ENCODE measurements at places on chromosomes 5 and 9. TPM values are rescaled to one million over a fixed set of nuclear protein-coding genes. Genes with fewer than 3 reads are reported as not detected.
A peak's percentile ranks its signal among the peaks of the same experiment; 100 is the strongest.

GRCh38 chr9:79570448-79571308 lies 1.1 kb upstream of the TLE4 start:
- DNase-seq: peak; percentile 15

GRCh38 chr9:120694559-120694958 lies 19.7 kb downstream of the MEGF9 start:
- no peak for DNase-seq

DNA sequence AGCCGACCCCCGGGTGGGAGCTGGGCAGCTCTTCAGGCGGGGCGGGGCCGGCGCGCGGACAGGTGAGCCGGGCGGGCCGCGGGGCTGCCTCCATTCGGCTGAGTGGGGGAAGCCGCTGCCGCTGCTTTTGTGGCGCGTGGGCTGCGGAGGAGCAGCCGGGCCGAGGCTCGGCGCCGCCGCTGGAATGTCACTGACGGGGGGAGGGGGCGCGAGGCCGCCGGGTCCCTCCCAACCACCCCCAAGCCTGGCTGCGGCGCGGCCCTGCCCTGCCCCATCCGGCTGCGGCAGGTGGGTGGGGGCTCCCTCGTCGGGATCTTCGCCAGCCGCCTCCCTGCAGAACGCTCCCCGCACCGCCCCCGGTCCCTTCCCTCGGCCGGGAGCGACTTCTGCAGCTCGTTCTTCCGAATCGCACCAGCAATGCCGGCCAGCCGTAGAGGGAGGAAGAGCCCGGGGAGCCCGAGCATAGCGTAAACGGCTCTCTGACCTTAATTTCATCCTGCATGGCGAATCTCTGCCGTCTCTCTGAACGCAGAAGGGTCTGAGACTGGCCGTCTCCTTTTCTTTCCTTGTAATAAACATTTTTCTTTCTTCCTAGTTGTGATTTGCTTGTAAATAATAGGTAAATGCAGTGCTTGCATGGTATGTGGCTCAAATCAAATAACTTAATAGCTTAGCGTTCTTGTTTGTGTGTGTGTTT lies 505 bp downstream of the SPTAN1 start:
- peak; percentile 48 for DNase-seq

DNA sequence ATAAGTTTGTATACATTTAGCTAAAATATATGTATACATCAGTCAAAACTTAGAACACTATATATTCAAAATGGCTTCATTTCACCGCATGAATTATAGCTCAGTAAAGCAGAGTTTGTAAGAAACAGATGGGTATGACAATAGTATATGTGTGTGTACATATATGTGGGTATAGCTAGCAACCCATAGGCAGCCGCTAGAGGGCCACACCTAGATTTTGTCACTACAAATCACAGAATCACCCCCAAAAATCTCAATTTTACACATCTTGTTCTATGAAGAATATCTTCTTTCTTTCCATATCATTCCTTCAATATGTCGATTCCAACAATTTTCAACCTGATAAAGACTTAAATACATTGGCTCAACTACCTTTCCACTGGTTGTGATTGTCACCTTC lies 357.8 kb upstream of the CCNG1 start:
- DNase-seq: no peak

Gene KIF20A
- total RNA-seq: 152 TPM

Gene OR1K1
- not detected for total RNA-seq
